Pulmonary artery endothelial cell (primary cell): ENCODE measurements at places on chromosomes 1 and 21. TPM values are rescaled to one million over a fixed set of nuclear protein-coding genes. Genes with fewer than 3 reads are reported as not detected.

Gene CAPZB
- total RNA-seq, result 113 and 132 TPM in 2 replicates

Gene UBXN11
- 3.0 and 4.3 TPM in 2 replicates for total RNA-seq

Gene WNT4
- total RNA-seq, result 0.04 and 0.13 TPM in 2 replicates

Gene SAMD13
- total RNA-seq, result 2.6 and 3.2 TPM in 2 replicates

Gene MATN1
- not detected in 2 replicates for total RNA-seq

Gene DDX59
- 11.3 and 12.6 TPM in 2 replicates for total RNA-seq

Gene HEYL
- not detected in 2 replicates for total RNA-seq

Gene SUSD4
- not detected in 2 replicates for total RNA-seq

Gene PTPRC
- total RNA-seq, result not detected in 2 replicates

Gene RIPK4
- total RNA-seq, result 0.04 TPM in 1 of 2 replicates, not detected in the other

Gene HRNR
- not detected in 2 replicates for total RNA-seq
